Left forelimb (tissue), 1 donor: ENCODE measurements at places on chromosomes 7 and 10.

GRCh38 chr10:117132751-117133231 lies 5.3 kb downstream of the VAX1 start:
- DNase-seq: no peak

DNA sequence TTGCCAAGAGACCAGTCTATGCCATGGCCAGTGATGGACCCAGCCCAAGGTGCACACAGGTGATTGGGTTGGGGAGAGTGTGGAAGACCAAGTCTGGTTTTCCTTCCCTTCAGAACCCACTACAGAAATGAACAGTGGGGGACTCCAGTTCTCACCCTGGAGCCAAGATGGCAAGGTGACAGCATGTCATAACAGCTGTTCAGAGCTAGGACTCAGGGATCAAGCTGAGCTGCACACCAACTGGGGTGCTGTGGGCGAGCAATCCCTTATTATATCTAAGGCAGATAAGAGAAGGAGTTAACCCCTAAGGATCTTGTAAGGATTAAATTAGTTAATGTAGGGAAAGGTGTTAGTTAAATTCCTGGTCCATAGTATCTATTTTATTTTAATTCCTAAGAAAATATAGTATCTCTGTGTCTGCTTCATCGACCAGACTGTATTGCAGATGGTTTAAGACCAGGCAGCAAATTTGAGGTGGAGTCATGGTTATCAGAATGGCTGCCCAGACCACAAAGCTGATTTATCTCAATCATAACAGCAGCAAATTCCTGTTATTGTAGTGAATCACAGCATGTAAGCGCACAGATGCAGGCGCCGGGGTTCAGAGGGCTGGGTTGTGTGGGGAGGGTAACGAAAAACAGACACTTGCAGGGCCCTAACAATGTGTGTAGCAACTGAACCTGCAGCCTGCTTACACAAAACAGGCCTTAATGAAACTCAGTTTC lies 208.7 kb upstream of the ZNF32 start:
- no peak for DNase-seq

DNA sequence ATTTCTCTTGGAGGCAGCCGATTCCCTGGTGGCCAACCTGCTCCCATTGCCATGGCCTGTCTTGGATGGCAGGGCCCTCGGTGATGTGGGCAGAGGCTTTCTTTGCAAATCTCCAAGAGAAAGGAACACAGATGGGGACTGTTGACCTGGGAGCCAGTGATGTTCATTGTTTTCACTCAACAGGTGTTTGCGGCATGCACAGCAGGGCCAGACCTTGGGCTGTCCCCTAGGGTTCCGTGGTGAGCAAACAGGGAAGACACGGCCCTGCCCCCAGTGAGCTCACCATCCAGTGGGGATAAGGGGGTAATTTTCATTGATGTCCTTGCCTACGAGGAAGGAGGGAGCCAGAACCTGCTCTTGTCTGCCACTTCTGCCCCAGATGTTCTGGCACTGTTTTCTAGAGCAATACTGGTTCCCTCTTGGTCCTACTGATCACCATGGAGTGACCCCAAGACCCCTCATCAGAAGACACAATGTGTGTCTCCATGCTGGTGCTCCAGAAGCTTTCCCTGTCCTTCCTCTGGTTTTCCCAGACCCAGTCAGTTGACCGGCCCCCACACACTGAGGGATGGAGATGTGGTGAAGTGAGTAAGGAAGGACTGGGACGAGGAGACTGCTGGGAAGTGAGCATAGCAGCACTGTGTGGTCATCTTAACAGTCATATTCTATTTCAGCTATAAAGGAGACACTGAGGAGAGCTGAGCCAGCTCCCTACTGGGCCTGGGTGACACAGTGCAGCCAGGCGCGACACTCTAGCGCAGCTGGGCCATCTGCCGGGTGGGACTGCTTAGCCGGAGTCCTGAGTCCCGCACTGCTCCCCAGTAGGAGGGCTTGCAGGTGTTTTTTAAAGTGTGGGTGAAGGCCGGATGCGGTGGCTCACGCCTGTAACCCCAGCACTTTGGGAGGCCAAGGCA lies 20.4 kb upstream of the FIGNL1 start:
- no peak for DNase-seq

- DNase-seq: no peak
Measured at GRCh38 chr10:111298031-111298430, 221.2 kb downstream of the ADRA2A start.

DNA sequence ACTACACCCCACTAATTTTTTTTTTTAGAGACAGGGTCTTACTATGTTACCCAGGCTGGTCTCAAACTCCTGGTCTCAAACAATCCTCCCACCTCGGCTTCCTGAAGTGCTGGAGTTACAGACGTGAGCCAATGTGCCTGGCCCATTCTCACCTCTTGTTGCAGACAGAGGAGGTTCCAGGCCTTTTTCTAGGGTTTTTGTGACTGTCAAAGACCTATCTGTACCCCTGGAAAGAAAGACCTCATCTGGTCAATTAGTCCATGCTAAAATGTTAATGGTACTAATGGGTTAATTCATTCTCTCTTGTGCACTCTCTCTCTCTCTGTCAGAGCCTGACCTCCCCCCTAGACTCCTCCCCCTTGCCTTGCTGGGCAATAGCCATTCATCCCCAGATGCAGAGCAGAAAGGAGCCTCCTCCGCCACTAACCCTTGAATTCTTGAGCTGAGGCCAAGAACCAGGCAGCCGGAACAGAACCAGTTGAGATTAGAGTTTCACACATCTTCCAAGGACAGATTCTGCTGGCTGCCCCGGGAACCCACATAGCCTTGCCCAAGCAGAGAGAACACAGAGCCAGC lies 209.7 kb downstream of the SKIDA1 start:
- peak; percentile 66 for DNase-seq

- peak; percentile 42 for DNase-seq
Measured at GRCh38 chr7:157468221-157469111, 131.7 kb downstream of the DNAJB6 start.

DNA sequence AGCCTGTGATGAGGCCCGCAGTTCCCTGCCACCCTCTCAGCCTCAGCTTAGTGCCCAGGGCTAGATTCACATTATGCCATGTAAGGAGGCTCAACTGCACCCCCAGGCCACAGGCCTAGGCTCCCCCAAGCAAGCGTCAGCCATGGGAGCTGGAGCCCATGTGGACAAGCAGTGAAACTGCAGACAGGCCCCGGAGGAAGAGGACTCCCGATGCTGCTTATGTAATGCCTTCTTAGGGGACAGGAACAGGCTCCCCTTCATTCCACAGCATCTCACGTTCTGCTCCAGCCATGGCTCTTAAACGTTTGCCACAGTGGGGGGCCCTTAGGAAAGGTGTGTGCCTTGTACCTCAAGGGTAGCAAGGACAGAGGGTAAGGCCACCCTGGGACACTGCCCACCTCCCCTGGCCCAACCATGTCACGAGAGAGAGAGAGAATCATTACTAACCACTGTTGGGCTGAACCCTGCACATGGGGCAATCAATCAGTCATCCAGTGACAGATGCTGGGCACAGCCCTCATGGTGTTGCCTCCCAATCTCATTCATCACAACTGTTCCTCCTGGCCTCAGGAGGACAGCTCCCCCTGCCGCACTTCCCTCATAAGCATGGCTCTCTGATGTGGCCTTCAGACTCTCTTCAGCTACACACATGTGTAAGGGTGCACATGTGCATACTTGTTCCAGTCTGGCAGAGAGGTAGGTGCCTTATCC lies 263.0 kb downstream of the GRID1 start:
- DNase-seq: no peak

DNA sequence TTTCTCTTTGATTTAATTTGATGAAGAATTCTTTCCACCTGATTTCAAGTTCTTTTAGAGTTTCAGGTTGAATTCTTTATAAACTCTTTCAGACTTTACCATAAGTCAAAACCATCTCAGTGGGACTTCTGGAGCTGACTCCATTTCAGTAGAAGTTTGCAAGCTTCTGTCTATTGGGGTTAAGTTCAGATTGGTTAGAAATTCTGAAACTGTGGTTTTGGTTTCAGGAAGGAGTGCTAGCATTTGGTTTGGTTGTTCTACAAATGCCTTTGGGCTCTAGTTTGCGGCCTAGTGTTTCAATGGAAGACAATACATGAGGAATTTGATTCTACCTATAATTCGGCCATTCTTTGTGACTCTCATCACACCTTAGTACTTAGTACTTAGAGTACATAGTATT lies 176.8 kb upstream of the RHOBTB1 start:
- DNase-seq: no peak

- DNase-seq: no peak
Measured at GRCh38 chr10:71801361-71801760, 28.0 kb upstream of the VSIR start.

DNA sequence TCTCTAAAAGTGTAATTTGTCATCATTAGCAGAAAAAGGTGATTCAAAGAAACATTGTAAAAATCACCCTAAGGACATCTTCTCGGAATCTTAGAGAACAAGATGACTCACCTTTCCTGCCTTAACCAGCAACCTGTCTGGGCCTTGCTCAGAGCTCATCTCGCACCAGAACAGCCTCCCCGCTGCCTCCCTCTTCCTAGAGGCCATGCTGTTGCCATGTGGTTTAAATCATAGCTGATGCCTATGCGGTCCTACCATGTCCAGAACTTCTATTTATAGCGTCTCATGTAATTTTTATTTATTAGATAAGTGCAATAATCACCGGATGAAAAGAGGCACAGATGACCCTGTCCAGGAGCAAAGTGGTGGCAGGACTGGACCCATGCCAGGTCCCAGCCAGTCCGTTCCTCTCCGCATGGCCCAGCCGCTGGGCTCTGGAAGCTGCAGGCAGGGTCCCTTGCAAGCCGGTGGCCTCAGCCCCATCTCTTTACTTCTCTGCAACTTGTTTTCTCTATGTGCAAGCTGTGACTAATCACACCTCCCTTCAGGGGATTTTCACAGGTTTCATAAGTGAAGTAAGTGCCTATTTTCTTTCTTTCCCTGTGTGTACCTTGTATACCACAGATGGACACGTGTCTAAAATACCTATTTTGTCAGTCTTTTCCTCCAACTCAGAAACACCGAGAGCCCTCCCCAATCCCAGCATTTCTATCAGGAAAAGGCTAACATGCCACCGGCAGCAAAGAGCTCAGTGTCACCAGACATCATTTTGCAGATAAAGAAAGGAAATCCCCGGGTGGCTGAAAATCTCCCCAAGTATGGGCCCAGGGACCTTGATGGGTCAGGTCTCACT lies 27.1 kb downstream of the KLF6 start:
- DNase-seq: peak; percentile 31

GRCh38 chr10:63008491-63008890 lies 124.6 kb upstream of the NRBF2 start:
- no peak for DNase-seq

DNA sequence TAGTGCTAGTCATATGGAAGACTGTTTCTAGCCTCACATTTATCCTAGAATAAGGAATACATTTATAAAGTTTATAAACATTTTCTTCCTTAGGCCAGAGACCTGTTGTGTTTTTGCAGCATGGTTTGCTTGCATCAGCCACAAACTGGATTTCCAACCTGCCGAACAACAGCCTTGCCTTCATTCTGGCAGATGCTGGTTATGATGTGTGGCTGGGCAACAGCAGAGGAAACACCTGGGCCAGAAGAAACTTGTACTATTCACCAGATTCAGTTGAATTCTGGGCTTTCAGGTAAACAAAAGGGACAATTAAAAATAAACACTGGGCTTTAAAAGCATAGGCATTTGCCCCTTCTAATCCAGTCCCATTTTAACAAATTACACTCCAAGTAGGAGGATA lies 4.2 kb downstream of the LIPF start:
- DNase-seq: no peak

DNA sequence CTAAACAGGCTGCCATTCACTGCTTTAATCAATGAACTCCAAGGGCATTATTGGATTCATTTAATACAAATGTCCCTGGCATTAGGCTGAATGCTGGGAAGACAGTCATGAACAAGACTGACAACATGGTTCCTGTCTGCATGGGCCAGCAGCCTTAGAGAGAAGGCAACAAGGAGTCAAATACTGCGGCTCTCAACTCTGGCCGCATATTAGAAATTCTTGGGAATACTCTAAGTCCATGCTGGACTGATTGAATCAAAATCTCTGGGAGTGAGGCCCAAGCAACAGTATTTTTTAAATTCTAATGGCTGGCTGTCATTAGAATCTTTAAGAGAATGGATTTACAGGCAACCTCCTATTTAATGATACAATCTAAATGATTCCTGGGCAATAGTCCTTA lies 34.1 kb downstream of the FGFBP3 start:
- DNase-seq: no peak

DNA sequence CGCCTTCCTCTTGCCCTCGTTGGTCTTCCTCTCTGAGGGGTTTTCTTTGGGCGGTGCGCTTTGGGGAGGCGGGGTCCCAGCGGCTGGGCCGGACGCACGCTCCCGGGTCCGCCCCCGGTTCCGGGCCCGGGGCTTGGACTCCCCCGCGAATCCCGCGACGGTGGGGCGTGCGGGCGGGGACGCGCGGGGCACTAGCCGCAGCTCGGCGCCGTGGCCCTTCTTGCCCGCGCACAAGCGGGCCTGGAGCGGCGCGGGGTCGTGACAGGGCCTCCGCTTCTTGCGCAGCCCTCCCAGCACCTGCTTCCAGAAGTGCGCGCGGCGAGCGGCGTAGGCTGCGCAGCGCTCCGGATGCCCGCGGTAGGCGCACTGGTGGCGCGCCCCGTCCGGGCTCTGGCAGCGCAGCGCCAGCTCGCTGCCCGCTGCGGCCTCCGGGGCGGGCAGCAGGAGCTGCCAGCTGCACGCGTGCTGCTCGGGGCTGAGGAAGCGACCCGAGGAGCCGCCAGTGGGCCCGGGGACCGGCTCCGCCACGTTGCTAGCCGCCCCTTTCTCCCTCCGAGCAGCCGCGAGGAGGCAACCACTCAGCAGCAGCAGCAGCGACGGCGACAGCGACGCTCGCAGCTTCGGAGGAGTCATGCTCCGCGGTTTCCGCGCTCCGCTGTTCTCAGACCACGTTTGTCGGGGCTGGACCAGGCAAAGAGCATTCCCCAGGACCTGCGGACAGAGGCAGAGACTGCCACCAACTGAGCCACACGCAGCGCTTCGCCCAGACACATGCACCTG lies 759 bp downstream of the FGFBP3 start:
- DNase-seq: peak; percentile 88

GRCh38 chr7:133853706-133854276 lies 273.3 kb upstream of the LRGUK start:
- DNase-seq: no peak

- no peak for DNase-seq
Measured at GRCh38 chr7:1457949-1458682, 1.2 kb downstream of the MICALL2 start.

DNA sequence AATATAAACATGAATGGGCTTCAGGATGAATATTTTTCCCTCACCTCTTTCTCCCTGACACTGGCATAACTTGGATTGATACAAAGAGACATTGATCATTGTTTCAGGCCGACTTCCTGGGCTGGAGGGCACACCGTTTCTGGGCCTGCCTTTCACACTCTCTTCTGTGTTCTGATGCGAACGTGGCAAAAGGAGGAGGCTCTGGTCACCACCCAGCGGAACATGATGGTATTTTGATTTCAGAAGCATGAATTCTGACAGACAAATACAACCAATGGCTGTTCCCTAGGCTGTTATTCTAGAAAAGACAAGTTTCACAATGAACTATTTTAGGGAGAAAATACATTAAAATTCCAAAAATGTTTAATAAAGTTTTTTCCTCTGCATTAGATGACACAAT lies 534.5 kb upstream of the MKI67 start:
- no peak for DNase-seq
